ENCODE measurements at places on chromosomes 12 and 14.

GRCh38 chr14:35341454-35341750, 49.2 kb downstream of the PSMA6 start:
- DNase-seq: peak; percentile 85

DNA sequence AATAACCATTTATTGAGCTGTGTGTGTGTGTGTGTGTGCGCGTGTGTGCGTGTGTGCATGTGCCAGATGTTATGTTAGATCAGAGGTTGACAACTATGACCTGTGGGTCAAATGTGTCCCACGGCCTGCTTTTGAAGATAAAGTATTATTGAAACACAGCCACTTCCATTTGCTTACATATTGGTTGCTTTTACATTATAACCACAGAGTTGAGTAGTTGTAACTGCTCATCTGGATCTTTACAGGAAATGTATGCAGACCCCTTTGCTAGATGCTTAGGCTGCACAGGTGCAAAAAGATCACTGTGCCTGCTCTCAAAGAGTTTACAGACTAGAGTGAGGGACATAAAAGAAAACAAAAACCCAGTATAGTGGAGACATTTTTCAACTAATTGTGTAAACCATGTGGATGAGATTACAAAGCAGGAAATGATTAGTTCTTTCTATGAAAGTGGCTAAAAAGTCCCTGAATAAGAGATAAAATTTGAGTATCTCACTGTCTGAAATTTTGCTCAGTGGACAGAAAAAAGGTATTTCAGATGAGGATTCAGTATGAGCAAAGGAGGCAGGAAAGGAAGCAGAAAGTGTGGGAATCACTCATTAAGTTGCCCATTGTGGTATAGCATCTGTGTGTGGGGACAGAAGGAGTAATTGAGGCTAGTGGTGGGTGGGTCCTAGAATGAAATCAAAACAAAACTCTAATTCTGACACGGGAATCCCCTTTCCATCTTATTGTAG, 188.4 kb downstream of the PAH start:
- no peak for DNase-seq

DNA sequence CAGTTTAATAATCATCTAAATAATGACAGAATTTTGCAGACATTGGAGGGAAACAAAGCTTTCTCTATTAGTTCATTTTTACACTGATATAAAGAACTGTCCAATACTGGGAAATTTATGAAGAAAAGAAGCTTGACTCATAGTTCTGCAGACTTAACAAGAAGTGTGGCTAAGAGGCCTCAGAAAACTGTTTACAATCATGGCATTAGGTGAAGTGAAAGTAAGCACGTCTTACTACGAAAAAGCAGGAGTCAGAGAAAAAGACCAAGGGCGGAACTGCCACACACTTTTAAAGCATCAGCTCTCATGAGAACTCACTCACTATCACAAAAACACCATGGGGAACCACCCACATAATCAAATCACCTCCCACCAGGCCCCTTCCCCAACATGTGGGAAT, 804.4 kb downstream of the FLRT2 start:
- no peak for DNase-seq

DNA sequence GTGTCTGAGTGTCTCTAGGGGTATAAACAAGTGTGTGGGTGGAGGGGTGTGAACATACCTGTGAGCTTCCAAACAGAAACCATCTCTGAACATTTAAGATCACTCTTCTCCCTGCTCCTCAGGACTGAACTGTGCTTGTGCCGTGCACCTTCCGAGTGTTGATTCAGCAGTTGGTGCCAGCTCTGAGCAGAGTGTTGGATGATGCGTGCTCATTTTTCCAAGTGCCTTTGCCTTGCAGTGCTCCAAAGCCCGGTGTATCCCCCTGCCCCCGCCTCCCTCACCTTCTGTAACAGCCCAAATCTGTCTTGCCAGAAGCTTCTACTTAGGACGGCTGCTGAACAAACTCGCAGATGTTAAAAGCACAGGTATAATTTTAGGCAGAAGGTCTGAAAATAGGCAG, 4.4 kb downstream of the WSCD2 start:
- no peak for DNase-seq

DNA sequence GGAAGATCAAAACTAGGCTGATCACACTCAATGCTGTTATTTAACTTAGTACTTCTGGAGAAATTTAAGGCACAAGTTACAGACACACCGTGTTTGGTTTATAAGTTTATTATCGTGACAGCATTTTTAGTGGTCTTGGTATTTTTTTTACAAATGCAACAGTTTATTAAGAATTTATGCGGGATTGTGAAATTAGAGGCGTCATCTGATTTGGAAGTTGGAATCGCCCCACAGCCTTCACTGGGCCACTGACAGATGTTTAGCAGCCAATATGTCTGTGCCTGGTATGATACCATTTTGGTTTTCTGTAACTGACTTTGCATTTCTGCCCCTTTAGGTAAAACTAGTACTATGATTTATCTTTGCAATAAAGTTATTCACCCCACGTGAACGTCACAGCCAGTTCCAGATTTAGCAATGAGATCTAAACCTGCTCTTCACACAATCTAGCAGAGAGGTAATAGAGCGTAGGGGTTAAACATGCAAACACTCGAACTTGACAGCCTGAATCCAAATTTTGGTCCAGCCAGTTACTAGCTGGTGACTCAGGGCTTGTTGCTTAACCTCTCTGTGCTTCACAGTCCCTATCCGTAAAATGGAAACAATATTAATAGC, 73.2 kb upstream of the SSTR1 start:
- DNase-seq: no peak

DNA sequence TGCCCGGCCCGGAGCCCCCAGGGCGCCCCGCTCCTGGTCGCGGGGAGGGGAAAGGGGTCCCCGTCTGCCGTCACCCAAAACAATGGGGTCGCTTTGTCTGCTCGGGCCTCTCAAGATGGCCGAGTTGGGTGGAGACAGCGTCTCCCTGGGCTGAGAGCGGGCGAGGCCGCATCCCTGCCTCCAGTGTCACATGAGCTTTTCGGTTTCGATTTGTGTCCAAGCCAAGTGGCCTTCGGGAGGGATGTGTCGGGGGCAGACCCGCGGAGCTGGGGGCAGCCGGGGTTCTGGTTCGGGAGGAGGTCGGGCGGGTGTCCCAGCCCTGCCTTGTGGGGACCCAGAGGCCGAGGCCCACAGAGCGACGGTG, 790 bp downstream of the DYNC1H1 start:
- DNase-seq: peak; percentile 84

GRCh38 chr12:30813525-30814294, 59.0 kb upstream of the CAPRIN2 start:
- DNase-seq: no peak

- DNase-seq: no peak
Measured at GRCh38 chr14:32129124-32129523, 52.0 kb downstream of the ARHGAP5 start.

DNA sequence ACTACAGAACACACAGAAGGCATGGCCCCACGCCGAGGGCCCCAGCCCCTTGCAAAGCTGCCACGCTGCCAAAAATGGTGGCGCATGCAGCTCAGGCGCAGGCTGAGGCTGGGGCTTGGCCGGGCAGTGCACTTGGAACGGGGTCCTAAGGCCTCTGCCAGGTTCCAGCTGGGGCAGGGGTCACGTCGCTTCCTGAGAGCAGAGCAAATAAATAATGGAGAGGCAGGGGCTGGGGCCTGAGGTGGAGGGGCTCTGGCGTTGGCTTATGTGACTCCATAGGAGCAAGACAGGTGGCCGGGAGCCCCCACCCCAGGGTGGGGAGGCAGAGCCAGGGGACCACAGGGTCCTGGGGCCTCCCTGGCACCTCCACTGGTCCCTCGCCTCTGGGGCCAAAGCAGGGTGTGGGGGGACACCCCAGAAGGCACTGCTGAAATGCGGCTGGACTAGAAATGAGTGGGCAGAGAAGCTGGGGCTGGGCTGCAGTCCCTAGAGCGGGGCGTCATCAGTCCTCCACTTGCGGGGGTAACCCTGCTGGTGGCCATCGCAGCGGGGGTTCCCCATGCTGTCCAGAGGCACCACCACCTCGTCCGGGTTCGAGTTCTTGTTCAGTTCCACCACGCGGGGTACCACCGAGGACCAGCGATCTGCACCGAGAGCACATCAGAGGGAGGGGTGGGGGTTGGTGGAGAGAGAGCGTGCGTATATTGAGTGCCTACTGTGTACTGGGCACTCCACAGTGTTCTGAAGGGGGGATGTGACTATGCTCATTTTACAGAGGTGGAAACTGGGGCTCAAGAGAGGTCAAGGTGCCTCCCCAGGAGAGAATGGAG, 49.8 kb downstream of the TRPV4 start:
- no peak for DNase-seq

DNA sequence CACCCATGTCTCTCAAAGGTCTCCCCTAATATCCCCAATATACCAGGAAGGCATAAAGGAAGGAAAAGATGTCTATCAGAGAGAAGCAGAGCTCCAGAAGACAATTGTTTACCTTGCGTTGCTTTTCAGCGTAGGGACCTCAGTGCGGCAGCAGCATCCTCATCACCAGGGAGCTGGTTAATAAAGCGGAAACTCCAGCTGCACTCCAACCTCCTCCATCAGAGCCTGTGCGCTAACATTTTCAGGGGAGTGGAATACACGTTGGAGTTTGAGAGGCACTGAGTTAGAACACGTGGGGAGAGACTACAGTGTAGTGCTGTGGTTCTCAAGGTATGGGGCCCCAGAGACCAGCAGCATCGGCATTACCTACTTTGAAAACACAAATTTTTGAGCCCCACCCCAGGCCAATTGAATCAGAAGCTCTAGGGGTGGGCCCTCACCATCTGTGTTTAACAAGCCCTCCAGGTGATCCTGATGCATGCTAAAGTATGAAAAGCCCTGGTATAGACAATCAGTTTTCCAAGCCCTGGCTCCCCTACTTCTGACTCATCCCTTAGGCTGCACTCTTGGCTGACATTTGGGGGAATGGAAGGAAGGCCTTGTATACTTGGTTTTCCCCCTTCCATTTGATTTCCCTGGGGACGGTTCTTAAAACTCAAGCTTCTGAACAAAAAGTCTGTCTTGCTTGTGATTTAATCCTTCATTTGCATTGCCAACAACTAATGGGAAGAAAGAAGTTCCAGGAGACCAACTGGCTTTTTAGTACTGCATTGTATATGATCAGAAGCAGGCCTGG, 419.0 kb upstream of the CCDC196 start:
- DNase-seq: no peak

- no peak for DNase-seq
Measured at GRCh38 chr12:26773313-26774104, 59.5 kb downstream of the ITPR2 start.

DNA sequence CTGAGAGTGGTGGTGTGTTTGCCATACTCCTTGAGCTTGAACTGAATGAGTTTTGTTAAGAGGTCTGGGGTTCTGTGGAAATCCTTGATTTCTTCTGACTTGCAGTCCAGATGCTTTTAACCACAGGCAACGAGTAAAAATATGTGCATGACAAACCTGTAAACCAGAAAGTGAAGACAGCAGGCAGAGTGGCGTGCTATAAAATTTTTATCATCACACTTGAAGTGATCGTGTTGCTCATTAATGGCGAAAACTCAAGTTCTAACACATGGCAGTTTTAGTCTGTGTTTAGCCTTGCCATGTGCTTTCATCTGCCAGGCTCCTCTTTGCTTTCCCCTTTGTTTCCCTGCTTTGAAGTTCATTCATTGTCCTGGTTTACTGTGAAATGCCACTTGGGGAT, 28.0 kb downstream of the TXNRD1 start:
- no peak for DNase-seq
